ENCODE measurements at places on chromosomes 12 and 14.
A peak's percentile ranks its signal among the peaks of the same experiment; 100 is the strongest.

DNA sequence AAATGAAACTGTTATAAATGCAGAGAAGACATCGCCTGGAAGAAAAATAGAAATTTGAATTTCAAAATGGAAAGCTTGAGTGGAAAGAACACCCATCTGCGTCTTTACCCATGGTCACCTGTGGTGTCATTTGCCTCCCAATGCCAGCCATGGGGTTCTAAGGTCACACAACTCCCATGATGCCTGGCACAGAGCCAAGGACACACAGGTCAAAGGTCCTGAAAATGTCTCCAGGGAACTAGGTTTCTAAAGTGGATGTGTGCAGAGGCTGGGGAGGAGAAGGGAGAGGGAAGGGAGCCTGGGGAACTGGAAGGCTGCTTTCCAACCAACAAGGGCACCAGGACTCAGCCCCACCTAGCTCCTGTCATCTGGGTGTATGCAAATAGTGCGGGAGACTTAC lies 724.0 kb upstream of the TMEM132C start:
- no peak for DNase-seq

- no peak for DNase-seq
Observed at GRCh38 chr14:64680013-64680713, 24.1 kb upstream of the PLEKHG3 start.

DNA sequence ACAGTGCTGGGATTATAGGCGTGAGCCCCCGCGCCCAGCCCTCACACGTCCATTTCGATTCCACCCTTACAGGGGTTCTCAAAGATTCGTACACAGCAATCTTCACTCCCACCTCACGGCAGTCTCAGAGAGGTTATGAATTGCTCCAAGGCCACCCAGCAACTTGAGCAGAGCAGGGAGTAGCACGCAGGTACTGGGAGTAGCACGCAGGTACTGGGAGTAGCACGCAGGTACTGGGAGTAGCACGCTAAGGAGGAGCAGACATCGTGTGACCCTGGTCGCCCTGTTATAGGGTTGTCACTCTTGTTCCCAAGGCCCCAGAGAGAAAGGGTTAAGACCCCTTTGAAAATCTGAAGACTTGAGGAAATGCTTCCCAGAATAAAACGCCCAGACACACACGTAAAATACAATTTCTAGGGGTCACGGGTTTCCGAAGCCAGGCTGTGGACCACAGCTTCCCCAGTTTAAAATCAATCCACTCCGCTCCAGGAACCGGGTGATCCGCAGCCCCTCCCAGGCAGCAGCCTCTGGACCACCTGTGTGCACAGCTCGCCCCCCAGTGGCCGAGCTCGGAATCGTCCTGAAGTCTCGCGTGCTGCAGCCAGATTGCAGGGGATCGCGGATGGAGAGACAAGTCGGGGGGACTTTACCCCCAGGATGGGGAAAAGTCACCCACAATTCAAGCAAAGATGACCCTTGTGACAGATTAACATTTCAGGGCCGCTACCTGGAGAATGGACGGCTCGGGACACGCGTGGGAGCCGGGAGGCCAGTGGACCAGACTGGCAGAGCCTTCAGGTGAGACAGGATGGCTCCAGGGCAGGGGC lies 92.0 kb downstream of the SCARB1 start:
- peak; percentile 83 for DNase-seq

- no peak for DNase-seq
Observed at GRCh38 chr14:95523051-95523814, 6.8 kb upstream of the SYNE3 start.

DNA sequence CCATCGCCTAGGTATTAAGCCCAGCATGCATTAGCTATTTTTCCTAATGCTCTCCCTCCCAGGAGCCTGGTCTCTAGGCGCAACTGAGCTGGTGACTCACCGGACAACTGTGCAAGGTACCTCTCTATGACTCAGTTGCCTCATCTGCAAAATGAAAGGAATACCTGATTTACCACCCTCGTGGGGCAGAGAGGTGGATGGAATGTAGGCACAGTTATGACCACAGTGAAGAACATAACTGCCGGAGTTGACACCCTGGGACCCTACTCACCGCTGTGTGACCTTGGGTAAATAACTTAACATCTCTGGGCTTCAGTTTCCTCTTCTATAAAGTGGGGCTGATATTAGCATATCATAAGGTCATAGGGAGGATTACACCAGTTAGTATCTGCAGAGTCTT lies 22.6 kb downstream of the BCL11B start:
- no peak for DNase-seq

DNA sequence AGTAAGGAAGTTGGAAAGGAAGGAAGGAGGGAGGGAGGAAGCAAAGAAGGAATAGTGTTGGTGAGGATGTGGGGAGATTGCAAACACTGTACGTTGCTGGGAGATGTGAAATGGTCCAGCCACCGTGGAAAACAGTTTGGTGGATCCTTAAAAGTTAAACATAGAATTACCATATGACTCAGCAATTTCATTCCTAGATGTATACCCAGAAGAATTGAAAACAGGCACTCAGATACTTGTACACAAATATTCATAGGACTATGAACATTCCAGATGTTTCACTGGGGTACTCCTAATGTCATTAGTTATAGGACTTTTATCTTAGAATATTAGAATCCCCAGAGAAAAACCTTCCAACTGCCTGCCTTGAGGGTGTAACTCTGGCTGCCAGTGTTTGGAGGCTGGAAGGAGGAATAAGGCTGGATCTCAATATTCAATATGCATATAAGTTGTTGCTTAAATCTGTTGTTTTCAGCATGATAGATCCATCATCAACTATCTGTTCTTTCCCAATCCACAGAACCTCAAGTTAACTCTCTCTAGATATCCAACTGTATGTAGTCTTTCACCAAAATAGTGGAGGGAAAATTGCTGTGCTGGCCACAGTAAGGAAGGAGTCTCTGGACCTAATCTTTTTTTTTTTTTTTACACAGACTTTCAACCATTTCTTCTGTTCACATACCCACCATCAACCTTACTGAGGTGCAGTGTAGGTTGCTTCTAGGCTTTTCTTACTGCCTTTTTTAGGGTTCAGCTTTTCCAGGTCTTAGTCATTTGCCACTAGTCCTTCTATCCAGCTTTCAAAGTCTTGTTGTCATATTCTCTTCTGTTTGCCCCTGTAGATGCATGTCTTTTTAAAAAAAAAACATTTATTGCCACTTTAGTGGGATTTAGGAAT lies 94.5 kb downstream of the DNAI7 start:
- peak; percentile 65 for DNase-seq

DNA sequence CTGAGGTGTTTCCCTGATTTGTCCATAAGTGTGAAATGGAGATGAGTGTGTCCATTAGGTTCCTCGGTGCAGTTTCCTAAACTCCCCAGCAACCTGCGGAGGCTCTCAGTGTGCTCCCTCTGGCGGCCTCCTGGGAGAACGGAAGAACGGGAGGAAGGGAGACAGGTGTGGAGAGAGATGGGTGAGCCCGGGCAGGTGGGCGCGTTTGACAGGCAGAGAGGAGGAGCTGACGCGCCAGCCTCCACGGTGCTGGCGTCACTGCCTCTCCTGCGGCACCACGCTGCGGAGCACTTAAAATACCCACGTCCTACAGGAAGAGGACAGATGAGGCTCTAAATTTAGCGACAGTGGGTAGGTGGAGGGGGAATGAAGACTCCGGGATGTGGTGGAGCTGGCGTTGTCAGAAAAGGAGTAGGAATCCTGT lies 26.8 kb upstream of the PEX5 start:
- peak; percentile 98 for DNase-seq

DNA sequence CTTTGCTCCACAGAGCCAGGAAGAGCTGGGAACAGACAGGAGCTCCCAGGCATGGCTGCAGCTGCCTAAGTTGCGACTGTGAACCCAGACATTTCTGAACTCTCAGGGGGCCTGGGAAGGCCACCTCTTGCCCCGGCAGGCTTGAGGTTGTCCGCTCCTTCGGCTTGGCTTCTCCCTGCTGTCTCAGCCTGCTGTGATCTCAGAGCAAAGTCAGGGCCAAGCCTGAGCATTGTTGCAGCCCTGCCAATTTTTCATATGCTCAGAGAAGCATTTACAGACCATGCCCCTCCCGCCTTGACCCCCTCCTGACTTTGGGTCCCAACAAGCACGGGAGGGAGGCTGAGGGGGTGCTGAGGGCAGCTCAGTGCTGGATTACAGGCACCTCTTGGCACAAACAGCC lies 1439.1 kb upstream of the FLRT2 start:
- DNase-seq, result no peak

DNA sequence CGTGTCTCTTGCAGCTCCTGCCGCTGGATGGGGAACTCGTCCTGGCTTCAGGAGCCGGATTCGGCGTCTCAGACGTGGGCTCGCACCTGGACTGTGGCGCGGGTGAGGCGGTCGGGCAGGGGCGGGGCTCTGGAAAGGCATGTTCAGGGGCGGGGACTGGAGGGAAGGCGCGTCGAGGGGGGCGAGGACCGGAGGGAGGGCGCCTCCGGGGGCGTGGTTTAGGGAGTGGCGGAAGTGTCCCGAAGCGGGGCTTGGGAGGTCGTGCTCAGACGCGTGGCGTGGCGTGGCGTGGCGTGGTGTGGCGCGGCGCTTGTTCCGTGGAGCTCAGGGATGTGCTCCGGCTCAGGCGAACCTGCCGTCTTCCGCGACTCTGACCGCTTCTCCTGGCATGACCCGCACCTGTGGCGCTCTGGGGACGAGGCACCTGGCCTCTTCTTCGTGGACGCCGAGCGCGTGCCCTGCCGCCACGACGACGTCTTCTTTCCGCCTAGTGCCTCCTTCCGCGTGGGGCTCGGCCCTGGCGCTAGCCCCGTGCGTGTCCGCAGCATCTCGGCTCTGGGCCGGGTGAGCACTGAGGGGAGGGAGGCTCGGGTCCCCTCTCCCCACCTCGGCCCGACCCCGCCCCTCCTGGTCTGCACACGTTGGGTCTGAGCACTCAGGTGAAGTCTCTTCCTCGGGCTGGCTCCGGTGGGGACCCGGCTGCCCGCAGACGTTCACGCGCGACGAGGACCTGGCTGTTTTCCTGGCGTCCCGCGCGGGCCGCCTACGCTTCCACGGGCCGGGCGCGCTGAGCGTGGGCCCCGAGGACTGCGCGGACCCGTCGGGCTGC lies 6.2 kb downstream of the AMN start:
- peak; percentile 77 for DNase-seq

GRCh38 chr14:102077382-102077709 lies 9.5 kb downstream of the HSP90AA1 start:
- DNase-seq, result peak; percentile 35

DNA sequence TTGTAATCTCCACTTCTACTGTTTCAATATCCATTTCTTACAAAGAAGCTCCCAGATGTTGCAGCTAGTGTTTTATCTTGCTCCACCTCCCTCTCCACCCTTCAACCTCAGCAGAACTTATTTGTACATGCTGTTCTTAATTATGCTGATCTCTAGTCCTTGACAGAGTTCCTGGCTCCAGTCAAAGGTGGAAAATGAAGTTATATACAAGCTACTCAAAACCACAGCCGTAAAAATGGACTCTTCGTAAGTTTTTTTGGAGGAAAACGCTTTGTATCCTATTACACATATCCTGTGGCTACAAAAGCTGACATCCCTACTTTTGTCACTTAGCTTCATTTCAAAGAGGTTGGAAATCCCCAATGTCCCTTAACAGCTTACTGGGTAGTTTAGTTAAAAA lies 1.3 kb downstream of the CLEC1A start:
- DNase-seq, result no peak

GRCh38 chr14:50038398-50039119 lies 77.8 kb downstream of the VCPKMT start:
- no peak for DNase-seq

- DNase-seq, result peak; percentile 64
Observed at GRCh38 chr14:87896393-87897380, 96.3 kb downstream of the GALC start.

GRCh38 chr12:120402217-120402616 lies 33.3 kb upstream of the MSI1 start:
- no peak for DNase-seq

DNA sequence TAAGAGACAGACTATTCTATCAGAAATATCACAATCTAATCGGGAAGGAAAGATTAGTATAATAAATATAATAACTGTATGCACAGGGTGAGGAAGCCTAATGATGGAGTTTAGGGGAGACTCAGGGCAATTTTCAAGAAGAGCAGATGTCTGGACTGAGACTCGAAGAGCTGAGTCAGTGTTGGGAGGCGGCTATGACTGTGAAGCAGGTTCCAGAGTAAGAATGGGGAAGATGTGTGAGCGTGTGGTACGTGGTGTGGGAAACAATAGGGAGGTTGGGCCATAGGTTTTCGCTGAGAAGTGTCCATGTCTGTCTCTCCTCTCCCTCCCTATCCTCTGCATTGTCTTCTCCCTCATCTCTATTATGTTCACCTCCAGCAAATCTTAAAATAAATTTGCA lies 85.6 kb downstream of the LMO3 start:
- no peak for DNase-seq

DNA sequence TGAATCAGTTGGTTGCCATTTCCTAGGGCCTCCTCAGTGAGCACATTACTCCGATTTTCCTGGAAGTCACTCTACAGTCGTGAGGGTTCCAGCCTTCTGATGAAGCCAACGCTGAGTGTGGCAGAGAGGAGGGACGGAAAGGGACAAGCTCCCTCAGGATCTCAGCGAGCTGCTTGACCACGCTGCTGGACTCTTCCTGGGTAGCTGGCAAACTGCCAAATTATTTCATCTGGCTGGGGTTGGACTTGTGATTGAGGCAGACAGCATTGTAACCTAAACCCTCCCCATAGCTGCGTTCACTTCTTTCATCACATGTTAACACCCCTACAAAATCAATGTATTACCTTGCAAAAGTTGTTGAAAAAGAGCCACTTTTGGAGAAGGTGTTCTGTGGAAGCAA lies 69.6 kb upstream of the CHST11 start:
- DNase-seq, result no peak

GRCh38 chr12:91163116-91163515 lies 19.5 kb downstream of the DCN start:
- no peak for DNase-seq

DNA sequence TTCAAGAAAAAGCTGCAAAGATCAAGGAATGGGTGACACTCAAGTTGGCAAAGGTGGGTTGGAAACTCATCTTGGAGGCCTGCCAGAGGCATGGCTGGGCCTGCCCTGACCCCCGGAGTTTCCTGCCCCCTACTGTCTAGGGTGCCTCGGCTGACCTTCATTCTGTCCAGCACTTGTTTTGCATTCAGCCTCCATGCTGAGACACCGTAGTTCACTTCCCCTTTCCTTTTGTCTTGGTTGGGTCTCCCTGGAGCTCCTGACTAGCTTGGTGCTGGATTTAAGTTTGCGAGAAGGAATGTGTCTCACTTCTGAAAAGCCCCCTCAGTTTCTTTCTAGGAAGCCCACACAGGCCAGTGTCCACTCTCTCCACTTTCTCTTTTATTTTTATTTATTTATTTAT lies 26.5 kb downstream of the PLEKHH1 start:
- DNase-seq, result no peak

Data from DMS53 (cell line).